ENCODE measurements at places on chromosomes 7 and 10.

DNA sequence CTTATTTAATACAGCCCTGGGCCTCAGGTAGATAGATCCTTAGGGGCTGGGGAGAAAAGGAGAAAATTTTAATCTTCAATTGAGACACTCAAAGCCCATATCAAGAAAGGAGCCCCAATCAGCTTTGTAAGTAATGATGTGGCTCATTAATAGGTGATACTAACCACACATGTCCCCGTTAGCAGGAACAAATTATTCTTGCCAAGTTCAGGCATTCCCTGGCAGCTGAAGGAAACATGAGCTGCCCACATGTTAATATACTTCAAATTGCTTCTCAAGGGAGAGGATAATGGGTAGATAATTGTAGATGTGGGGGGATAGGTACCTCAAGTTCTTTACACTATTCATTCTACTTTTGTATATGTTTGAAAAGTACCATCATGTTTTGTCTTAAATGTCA lies 14.5 kb downstream of the IFIT5 start:
- DNase-seq: no peak

- no peak for DNase-seq
These were observed 130.9 kb downstream of the CACNA2D1 start for GRCh38 chr7:82312646-82313045.

GRCh38 chr7:155261031-155261985 lies 36.4 kb upstream of the INSIG1 start:
- no peak for DNase-seq

- DNase-seq: no peak
These were observed 43.0 kb upstream of the LEP start for GRCh38 chr7:128197989-128198580.

DNA sequence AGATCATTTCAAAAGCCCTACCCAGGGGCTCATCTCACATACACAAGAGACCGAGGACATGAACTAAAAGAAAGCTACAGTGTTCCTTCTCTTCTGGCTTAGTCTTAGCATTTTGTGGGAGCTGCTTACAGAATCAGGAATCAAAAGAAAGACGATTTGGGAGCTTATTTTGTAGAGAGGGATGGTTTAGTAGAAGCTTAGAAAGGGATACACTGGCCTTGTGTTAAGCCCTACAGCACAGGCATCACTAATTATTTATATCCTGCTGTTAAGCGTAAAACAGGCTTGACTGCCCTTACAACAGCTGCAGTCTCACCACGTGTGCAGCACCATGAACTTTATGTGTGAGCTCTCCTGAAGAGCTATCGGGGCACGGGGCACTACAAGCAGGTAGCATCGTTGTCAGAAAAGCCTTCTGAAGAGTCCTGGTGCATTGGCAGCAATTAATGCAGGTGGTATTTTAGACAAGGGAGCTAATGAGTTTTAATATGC lies 798.3 kb downstream of the NXPH1 start:
- no peak for DNase-seq

DNA sequence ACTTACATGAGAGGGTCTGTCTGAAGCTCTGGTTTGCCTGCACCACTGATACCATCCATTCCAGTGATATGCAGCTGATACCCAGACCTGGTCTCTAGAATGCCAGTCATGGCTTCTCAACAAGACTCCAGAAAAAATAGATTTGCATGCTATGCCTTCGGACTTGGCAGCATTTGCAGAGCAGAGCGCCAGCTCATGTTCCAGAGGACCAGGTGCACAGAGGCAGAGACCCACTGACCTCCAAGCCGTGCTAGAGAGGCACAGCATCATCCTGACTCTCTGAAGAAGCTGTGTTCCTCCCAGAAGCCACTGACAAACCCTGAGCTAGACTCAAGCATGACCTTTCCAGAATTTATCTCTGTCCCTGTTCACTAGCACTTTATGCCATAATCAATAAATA lies 6.9 kb upstream of the PRKAG2 start:
- DNase-seq: no peak

DNA sequence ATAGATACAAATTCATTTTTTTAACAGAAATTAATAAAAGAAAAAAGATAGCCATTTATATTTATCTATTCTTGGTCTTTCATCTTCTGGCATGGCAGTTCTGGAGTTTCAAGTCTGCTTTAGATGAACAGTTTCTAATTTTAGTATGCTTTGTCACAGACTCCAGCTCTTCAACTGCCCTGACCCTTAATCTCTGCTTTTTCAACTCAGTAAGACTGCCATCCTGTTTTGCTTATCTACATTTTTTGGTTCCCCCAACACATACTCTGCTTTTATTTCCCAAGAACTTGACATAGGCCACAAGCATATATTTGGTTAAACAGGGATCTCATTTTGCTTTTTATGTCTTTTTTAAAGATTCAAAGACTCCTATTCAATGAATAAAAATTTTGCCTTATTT lies 309.3 kb upstream of the KCND2 start:
- no peak for DNase-seq

DNA sequence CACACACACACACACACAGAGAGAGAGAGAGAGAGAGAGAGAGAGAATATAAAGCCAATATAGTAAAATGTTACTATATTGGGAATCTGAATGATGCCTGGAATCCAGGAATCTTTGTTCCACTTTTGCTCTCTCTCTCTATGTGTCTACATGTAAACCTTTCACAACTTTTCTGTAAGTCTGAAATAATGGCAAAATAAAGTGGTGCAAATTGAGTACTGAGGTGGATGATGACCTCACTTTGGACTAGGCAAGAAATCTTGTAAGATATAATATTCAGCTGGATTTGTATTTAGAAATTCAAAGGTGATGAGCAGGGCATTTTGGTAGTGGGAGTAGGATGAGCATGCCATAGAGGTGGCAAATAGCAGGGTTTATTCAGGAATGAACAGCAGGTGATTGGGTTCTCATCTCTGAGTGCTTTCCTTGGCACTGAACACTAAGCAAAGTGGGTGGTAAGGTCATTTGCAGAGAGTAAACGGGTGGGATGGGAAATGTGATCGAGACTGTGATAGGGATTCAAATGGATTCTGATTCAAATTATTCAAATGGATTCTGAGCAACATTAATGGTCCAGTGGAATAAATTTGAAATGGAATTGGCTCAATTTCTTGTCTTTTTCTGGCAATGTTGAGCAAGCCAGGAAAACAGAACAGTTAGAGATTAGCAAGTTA lies 9.7 kb upstream of the ANLN start:
- DNase-seq: no peak

GRCh38 chr7:11539853-11540252 lies 292.1 kb downstream of the THSD7A start:
- no peak for DNase-seq

- no peak for DNase-seq
These were observed 117.6 kb downstream of the NRP1 start for GRCh38 chr10:33216661-33217427.

DNA sequence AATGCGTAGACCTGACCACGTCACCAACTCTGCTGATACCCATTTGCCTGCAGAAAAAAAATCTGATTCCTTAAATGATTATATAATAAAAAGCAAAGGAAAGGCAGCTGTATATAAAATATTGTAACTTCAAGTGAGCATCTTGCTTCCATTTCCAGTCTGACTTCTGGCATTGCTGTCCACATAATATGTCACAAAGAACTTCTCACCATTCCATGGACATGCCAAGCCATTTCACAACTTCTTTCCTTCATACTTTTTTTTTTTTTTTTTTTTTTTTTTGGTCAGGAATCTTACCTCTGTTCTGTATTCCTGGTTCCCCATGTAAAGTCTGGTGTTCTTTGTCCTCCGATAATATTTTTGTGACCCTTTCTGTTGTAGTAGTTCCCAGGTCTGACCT lies 165.5 kb downstream of the SND1 start:
- no peak for DNase-seq

DNA sequence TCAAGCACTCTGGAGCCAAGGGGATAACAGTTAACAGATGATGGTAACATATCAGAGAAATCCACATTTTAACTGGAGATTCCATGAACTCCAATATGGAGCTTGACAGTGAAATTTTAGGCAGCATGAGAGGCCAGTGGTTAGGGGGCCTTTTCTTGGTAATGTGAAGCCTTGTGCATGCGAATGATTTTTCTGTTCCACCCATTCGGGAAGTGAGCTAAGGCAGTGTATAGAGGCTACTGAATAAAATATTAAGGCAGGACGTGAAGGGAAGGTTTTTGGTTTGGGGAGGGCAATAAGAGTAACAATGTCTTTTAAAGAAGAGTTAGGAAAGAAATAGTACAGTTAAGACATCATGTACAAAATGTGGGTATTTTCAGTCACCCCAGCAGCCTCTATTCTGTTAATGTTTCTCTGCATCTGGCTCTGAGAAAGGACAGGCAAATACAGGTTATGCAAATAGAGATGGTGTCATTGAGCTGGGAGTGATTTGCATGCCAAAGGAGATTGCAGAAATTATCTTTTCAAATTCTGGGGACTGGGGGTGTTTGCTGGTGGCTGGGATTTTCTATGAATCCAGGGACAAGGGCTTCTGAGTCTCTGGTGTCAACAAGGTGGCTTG lies 6.8 kb upstream of the TAS2R60 start:
- DNase-seq: no peak

DNA sequence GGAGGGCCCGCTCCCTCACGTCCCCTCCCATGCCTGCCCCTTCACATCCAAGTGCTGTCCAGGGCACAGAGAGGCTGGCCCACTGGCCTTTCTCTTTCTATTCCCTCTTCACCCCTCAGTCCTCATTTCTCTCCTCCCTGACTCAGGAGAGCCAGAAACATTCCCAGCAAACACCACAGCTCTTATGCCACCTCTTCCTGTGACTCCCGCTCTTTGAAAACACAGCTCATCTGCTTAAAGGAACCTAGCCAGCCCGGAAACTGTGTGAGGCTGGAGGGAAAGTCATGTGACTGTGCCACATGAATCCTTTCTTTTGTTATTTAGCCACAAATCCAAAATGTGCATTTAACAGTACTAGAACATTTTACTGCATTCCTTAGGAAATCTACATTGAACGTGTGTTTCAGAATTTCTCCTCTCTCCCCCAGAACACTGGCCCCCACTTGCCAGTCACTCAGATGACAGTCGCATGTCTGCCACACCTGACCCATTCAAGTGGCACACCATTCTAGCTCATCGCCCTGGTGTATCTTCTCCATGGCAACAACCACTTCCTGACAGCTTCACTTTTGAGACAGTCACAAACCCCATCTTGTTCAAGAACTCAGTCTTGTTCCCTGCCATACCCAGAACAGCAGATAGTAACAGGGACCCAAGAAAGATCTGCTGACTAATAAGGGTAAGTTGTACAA lies 42.8 kb downstream of the GRB10 start:
- DNase-seq: peak; percentile 70

- no peak for DNase-seq
These were observed 25.3 kb downstream of the PFKFB3 start for GRCh38 chr10:6228010-6228511.

GRCh38 chr10:129685271-129685670 lies 218.2 kb downstream of the MGMT start:
- no peak for DNase-seq

- no peak for DNase-seq
These were observed 37.2 kb downstream of the PDE1C start for GRCh38 chr7:32033006-32033405.

- no peak for DNase-seq
These were observed 56.7 kb upstream of the ELN start for GRCh38 chr7:73971322-73971703.

- no peak for DNase-seq
These were observed 82.0 kb downstream of the HIP1 start for GRCh38 chr7:75656740-75657139.

DNA sequence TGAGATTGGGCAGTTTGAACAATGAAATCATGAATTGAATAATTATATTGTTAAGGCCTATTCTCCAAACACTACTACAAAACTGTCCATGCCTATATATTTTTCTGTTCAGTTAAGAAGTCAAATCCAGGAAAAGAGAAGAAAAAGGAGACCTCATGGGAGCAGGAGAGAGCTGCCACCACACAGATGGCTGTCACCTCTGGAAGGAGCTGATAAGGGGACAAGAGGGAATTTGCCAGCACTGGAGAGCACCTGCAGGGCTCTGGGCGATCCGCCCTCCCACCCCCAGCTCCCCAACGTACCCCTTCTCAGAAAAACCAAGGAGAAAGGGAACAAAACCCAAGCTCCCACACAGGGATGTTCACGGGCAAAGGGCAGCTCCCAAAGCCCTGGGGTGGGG lies 227.8 kb downstream of the TNS3 start:
- DNase-seq: no peak

DNA sequence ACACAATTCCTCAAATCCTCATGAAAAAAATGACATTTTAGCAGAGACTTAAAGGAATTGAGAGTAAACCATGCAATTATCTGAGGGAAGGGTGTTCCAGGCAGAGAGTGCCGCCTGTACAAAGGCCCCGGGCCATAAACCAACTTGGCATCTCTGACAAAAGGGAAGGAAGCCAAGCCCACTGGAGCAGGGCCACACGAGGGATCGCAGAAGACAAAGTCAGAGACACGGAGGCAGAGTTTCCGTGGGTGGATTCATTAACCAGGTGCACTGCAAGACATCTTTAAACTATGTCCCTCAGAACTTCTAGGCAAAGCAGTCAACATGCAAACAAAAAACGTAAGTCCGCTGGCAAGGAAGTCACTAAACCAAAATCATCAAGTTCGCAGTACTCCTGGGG lies 92.0 kb downstream of the SFMBT2 start:
- no peak for DNase-seq

DNA sequence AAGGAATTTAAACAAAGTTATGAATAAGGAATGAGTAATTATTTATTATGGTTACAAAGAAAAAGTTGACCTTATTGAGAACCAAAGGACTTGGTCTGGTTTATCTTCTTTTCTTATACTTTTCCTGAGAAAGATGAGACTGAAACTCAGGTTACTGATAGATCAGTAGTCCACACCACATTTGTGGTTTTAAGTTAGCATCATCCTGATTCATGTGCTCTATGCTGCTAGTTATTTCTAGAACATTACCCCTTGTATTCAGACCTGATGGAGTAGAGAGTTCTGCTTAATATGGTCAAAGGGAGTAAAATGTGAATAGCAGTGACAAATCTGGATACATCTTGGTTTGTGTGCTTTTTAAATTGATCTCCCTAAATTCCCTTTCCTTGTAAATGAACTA lies 63.8 kb downstream of the FOXP2 start:
- no peak for DNase-seq

DNA sequence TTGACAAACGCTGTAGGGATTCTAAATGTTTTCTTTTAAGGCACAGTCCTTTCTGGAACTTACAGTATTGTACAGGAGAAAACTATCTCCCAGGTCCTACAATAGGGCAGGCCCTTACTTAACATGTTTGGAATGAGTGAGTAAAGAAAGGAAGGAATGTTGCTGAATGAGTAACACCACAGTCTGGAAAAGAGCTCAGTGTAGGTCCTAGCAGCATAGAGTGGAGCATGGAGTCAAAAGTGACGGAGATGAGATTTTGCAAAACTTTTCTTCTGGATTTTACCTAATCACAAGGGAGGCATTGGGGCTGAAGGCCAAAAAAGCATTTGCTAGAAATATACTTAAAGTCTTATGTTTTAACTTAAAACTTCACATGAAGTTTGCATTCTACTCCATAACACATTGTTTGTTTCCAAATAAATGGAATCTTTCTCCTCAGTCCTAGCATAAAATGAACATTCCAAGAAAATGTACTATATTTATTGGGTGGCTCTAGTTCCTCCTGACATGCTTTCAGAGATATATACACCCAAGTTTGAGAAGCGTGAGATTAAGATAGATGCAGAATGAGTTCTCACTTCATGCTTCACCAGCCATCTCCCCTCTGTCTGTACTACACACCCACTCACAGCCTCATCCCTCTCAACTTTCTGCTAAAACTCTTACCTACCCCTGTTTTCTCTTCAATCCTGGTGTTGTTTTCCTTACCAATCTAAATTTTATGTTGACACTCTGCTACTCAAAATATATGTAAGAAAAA lies 20.2 kb upstream of the ADD3 start:
- no peak for DNase-seq

GRCh38 chr10:79322616-79323543 lies 24.4 kb upstream of the PPIF start:
- peak; percentile 86 for DNase-seq
